ENCODE measurements at places on chromosomes 12 and 14. TPM values are rescaled to one million over a fixed set of nuclear protein-coding genes. Genes with fewer than 3 reads are reported as not detected.

IFNG-AS1 gene
- not detected for total RNA-seq

IL31 gene
- total RNA-seq: not detected

GALNT9 gene
- total RNA-seq: not detected

DNA sequence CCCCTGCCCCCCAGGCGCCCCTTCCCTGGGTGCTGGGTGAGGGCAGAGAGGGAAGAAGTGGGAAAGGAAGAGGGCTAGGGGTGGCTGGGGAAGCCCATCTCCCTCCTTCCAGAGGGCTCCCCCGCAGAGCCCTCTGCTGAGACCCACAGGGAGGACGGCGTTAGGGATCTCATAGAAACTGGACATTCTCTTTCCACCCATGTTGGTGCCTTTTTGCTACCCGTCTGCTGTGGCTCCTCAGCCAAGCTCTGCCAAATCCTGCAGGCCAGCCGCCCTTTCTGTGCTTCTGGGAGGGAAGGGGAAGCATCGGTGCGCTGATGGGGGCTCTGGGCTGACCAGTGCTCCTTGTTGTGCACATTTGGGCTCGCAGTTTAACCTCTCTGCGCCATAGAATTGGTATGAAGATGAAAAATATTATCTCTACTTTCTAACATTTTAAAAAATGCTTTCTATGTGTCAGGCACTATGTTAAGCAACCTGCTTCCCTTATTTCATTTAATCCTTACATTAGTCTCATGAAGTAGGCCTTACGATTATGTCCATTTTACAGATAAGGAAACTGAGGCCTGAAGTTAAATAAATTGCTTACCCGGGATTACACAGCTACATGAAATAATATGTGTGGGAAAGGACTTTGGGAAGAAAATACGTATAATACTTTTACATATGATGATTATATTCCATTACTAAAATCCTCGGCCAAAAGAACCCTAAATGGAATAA lies 981 bp downstream of the SLC48A1 start:
- H3K27me3 ChIP-seq: peaks cover 7% of the 10 kb centered on the region
- peaks cover 44% of the 10 kb centered on the region for H3K4me1 ChIP-seq
- no peaks in the 10 kb centered on the region for H3K36me3 ChIP-seq
- H3K27ac ChIP-seq: peak overlapping the region; percentile 66
- DNase-seq: no peak

GRCh38 chr12:79983986-79984620 lies 49.2 kb upstream of the PPP1R12A start:
- no peak for DNase-seq
- H3K27me3 ChIP-seq: peaks cover 18% of the 10 kb centered on the region
- H3K27ac ChIP-seq: no peak overlapping the region
- H3K36me3 ChIP-seq: no peaks in the 10 kb centered on the region
- H3K4me3 ChIP-seq: no peak overlapping the region

GRCh38 chr12:69756088-69756755 lies 17.6 kb downstream of the RAB3IP start:
- H3K4me3 ChIP-seq: no peak overlapping the region
- H3K4me1 ChIP-seq: peaks cover 10% of the 10 kb centered on the region
- no peak for DNase-seq

DNA sequence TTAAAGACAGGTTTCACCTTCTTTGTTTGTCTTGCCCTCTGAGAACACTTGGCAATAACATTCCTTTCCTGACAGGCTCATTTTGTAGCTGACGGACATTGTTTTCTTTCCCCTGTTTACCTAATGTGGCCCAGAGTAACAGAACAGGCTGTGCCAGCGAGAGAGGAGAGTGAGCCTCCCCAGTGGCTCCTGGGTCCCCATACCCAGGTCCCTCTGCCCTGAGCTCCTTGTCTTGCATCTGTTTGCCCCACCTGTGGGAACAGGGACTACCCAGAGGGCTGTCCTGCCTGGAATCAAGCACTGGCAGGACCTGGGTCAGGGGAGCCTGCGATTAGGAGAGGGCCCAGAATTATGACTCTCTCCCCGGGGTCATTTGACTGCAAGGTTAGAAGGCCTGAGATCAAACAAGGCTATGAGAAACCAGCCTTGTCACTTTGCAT lies 222.9 kb downstream of the ZFP36L1 start:
- DNase-seq: no peak
- peaks cover 10% of the 10 kb centered on the region for H3K4me1 ChIP-seq
- no peaks in the 10 kb centered on the region for H3K36me3 ChIP-seq
- no peak overlapping the region for H3K27ac ChIP-seq
- H3K27me3 ChIP-seq: no peaks in the 10 kb centered on the region
- H3K4me3 ChIP-seq: no peak overlapping the region

DNA sequence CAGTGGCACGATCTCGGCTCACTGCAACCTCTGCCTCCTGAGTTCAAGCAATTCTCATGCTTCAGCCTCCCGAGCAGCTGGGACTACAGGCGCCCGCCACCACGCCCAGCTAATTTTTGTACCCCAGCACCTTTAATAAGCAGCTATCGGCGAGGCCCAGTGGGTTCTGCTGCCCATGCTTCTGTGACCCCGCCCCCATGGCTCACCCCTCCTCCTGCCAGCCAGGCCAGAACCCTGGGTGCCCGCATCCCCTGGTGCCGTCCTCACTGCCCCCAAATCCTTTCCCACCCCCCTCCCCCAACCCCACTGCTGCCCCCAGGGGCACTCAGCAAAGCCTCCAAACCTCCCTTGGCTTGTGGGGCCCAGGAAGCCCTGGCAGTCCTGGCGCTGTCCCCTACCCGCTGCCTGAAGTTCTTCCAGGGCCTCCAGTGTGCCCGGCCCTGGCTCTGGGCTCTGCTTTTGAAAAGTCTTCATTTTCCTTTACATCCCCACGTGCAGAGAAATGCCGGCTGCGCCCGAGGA lies 14.5 kb downstream of the BAG5 start:
- no peaks in the 10 kb centered on the region for H3K27me3 ChIP-seq
- H3K4me1 ChIP-seq: no peaks in the 10 kb centered on the region
- DNase-seq: no peak
- no peak overlapping the region for H3K4me3 ChIP-seq
- H3K27ac ChIP-seq: no peak overlapping the region
- no peaks in the 10 kb centered on the region for H3K36me3 ChIP-seq

GRCh38 chr12:117321572-117321971 lies 39.9 kb downstream of the NOS1 start:
- no peak overlapping the region for H3K4me3 ChIP-seq
- no peaks in the 10 kb centered on the region for H3K4me1 ChIP-seq
- no peaks in the 10 kb centered on the region for H3K27me3 ChIP-seq
- DNase-seq: no peak
- no peaks in the 10 kb centered on the region for H3K36me3 ChIP-seq

- H3K27me3 ChIP-seq: no peaks in the 10 kb centered on the region
- no peaks in the 10 kb centered on the region for H3K4me1 ChIP-seq
- no peak overlapping the region for H3K27ac ChIP-seq
These were observed 902.8 kb downstream of the SLC16A7 start for GRCh38 chr12:60498656-60499055.

GRCh38 chr12:38384816-38385378 lies 68.3 kb downstream of the ALG10B start:
- H3K4me1 ChIP-seq: no peaks in the 10 kb centered on the region
- DNase-seq: no peak
- H3K36me3 ChIP-seq: no peaks in the 10 kb centered on the region
- no peaks in the 10 kb centered on the region for H3K27me3 ChIP-seq
- H3K4me3 ChIP-seq: no peak overlapping the region

- no peak overlapping the region for H3K4me3 ChIP-seq
- no peak for DNase-seq
- no peaks in the 10 kb centered on the region for H3K27me3 ChIP-seq
- peaks cover 5% of the 10 kb centered on the region for H3K4me1 ChIP-seq
- no peak overlapping the region for H3K27ac ChIP-seq
These were observed 39.2 kb upstream of the EEA1 start for GRCh38 chr12:92968176-92968813.

- no peak overlapping the region for H3K27ac ChIP-seq
- H3K36me3 ChIP-seq: peaks cover 12% of the 10 kb centered on the region
- DNase-seq: no peak
- no peak overlapping the region for H3K4me3 ChIP-seq
These were observed 17.0 kb downstream of the DTD2 start for GRCh38 chr14:31440280-31440679.

- H3K27me3 ChIP-seq: no peaks in the 10 kb centered on the region
- no peak overlapping the region for H3K4me3 ChIP-seq
- no peaks in the 10 kb centered on the region for H3K4me1 ChIP-seq
- no peaks in the 10 kb centered on the region for H3K36me3 ChIP-seq
These were observed 325.6 kb upstream of the USP15 start for GRCh38 chr12:61934564-61934963.

DNA sequence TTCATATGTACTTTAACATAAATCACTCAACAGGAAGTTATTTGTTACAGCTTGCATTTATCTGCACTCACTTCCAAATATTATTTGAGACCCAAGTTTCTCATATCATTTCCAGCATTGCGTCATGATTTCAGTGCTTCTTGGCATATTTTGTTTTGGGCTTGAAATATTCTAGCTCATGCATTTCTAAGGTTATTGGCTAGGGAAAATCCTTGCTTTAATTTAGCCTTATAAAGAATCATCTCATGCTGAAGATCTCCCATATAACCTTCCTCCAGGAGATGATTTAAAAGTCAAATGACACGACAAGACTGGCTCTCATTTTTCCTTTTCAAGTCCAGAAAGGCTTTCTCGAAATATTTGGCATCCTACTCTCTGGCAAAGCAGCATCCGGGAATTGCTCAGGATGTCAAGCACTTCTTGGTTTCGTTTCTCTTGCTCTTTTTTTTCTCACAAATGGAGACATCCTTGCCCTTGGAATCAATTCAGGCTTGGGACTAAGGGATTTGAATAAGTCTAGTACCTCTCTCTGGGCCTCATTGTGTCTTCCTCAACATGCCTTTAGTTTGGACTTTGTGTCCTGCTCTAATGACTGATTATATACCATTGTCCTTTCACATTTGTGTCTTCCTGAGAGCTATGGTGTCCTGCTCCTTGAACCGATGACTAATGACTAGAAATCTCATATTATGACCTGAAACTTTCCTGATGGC lies 295.0 kb downstream of the RMST start:
- H3K36me3 ChIP-seq: no peaks in the 10 kb centered on the region
- no peak overlapping the region for H3K27ac ChIP-seq
- H3K4me1 ChIP-seq: no peaks in the 10 kb centered on the region
- H3K4me3 ChIP-seq: no peak overlapping the region
- no peak for DNase-seq
- no peaks in the 10 kb centered on the region for H3K27me3 ChIP-seq

Data from activated CD8-positive, alpha-beta T cell treated with anti-CD3 and anti-CD28 coated beads, Interleukin-2, amount 10 ng/mL, durations not matched to agents 7 days and 5 days (primary cell).